Skeletal muscle cell (primary cell): ENCODE measurements at places on chromosomes 12 and 14.
A peak's percentile ranks its signal among the peaks of the same experiment; 100 is the strongest.

GRCh38 chr14:100286484-100287191 lies 19.6 kb downstream of the SLC25A29 start:
- no peak for DNase-seq

GRCh38 chr14:25484906-25485305 lies 435.0 kb upstream of the STXBP6 start:
- no peak for DNase-seq

GRCh38 chr12:46717868-46718267 lies 107.9 kb downstream of the SLC38A4 start:
- DNase-seq: no peak

GRCh38 chr12:114952573-114953271 lies 268.7 kb upstream of the TBX3 start:
- DNase-seq: peak; percentile 34

- DNase-seq: no peak
These were observed 4.1 kb upstream of the CCER1 start for GRCh38 chr12:90959032-90959431.

DNA sequence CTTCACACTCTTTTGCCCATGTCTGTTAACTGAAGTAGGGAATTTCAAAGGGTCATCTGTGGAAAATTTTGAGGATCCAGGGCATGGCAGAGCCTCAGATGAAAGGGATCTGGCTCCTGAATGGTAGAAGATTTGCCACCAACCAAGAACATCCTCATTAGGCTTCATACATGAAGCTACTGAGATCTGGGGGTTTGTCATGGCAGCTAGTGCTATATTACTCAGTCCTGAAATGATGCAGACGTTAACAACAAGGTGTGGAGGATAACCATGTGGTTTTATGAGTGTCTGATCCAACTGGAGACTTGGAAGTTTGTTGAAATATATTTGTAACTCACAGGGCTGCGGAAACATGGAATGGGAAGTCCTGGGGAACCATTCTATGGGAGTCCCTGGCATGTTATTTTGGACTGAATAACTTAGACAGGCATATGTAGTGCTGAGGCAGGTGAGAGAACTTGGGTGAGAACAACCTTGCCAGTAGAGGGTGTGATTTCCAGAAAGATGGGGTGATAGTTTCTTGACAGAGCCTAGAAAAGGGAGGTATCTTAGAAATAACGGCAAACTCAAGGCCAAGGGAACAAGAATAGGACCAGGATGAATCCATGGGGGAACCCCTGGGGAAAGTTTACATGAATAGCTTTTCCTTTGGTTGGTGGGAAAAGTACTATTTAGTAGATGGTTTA lies 42.0 kb upstream of the C12orf75 start:
- no peak for DNase-seq

DNA sequence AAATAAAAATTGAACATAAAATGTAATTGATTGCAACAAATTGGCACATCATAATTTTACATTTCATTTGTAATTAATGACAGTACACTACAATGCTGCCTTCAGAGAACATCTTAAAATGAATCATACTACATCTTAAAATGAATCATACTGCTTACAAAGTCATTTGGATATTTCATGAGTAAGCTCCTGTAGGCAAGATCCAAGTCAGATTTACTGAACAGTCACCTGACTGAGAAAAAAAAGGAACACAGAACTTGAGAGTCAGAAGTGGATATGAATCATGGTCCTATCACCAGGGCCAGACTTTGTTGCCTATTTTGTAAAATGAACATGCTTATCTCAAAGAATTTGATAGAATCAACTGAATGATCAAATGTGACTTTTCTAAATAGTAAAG lies 32.7 kb upstream of the FBLN5 start:
- DNase-seq: peak; percentile 80

GRCh38 chr14:73714656-73715081 lies 485 bp upstream of the PNMA1 start:
- DNase-seq: no peak

DNA sequence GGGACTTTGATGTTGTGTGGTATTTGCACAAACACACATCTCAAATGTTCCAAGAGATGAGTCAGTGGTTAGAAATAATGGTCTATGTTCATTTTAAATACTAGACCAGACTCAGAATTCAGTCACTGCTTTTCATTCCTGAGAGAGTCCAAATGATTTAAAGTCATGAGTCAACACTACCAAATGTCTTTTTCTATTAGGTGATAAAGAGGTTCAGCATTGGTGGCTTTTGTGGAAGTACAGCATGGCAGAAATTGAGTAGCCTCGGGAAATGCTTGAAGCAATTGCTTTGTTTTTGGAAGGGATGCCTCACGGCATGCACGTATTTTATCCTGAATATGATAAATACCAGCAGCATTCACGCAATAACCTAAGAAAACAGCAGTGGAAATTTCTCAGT lies 115.7 kb downstream of the DIO2 start:
- DNase-seq: no peak

GRCh38 chr12:53101931-53102781 lies 1.1 kb upstream of the SOAT2 start:
- no peak for DNase-seq
